ENCODE measurements at places on chromosomes 3 and 15.

DNA sequence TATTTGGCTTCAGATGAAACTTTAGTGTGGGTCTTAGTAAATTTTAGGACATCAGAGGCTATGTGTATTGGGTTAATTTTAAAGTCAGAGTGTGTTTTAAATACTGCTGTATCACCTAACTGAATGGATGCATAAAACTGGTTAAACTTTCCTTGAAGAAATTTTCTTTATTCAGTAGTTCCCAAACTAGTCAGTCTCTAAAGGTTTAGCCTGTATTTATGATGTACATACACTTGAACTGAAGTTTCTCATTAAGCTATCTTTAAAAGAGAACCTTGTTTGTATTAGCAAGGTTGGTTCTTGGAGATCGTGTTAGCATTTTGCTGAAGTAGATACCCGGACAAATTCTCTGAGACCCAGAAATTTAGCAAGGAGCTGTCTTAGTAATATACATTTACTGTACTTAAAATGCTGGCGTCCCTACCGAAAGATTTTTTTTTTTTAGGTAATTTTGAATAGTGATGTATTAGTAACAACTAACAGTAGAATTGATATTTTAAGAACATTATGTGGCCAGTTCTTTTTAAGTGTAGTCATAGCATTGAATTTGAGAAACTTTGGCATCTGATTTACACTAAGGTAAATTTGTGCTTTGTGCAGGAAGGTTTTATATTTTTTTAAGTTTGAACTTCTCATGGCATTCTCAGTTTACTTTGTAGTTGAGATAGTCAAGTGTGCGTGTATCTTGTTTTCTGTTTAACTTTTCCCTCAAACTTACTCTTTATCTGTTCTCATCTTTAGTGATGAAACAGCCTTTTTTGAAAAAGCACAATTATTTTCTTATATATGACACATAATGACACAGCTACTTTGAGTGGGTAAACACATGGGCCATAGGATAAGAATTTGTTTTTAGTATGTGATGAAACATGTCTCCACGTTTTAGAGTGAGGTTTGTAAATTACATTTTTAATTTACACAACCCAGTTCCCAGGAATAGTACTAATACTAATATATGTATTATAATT, 2.9 kb downstream of the DIPK2A start:
- DNase-seq = no peak

DNA sequence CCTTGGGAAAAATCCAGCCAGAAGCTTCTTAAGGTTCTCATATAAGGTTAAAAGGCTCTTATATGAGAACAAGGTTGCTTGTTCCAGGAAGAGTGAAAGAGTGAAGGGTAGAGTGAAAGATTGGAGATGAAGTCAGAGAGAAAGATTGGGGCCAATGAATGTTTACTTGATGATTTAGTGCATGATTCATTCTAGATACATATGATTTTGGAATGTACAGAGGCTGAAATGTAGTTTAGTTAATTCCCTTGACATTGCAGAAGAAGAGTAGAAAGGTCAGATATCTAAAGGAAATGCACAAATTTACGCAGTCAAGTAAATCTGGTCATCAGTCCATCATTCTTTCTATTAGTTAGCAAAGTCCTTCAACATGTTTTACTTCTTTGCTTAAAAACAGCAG, 619.8 kb upstream of the ZNF717 start:
- no peak for DNase-seq

DNA sequence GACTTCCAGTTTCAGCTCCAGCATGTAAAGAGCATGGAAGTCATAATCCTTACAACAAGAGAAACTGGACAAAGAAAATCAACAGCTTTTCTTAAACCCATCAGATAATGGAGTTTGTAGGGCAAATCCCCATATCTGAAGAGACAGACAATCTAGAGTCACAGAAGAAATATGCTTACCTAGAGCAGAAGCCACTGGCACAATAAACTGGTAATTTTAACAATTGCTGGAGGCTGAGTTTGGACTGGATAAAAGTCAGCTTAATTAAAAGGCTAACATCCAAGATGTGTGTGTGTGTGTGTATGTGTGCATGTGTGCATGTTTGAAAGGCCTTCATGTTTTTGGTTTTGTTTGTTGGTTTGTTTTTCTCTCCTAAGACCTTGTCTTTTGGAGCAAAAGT, 50.6 kb downstream of the TM4SF18 start:
- no peak for DNase-seq

GRCh38 chr15:52379395-52380106, 83.9 kb upstream of the MYO5C start:
- no peak for DNase-seq

GRCh38 chr15:65183865-65184159, 1.3 kb downstream of the CLPX start:
- no peak for DNase-seq

DNA sequence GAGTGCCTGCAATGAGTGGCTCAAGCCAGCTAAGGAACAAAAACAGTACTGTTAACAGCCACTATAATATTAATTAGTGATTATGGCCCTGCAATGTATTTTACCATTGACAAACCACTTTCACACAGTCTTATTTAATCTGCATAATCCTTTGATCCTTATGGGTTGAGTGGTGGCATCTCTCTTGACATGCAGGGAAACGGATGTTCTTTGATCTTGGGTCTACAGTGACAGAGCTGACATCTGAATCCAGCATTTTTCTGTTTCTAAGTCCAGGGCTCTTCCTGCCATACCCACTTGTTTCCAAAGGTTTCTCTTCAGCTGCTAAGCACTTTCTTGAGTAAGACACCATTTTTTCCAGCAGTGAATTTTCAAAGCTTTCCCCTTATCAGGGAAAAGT, 277.7 kb upstream of the ROPN1 start:
- DNase-seq = no peak

DNA sequence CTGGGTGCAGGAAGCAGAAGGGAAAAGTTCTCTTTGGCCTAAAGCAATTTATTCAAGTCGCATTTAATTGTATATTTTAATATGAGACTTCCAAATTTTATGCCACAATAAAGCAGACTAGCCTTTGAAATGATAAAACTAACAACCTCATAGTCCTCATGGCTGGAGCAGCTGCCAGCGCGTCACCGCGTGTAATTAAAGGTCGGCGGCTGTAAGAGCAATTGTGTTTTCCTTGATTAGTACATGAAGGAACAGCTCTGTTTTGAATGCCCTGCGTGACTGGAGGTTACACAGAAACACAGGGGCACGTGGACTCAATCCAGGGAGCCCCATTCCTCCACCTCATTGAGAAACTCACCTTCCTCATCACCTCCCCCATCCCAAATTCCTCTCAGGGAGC, 10.1 kb upstream of the LRRC15 start:
- DNase-seq = no peak

DNA sequence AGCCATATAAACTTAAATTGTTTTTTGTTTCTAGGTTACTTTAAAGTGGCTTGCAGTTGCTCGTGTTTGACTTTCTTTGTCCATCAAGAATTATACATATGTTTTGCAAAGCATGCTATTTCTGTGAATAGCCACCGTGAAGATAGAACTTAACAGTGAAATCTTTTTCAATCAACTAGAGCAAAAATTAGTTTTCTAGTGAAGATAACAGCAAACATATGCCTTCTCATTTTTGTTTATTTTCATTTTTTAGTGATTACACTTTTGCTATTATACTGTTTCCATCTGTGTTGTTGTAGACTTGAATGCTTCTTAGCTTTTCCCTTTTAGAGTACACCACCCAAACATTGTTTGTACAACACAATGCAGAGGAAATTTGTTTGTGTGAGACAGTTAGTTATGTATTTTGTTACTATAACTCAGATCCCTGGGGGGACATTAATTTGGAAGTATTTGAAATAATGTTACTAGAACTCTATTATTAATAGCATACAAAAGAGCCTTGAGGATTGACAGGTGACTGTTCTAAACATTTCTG, 62.8 kb downstream of the CRYBG3 start:
- no peak for DNase-seq

GRCh38 chr3:136838641-136839555, 20.0 kb downstream of the SLC35G2 start:
- DNase-seq = peak; percentile 80

DNA sequence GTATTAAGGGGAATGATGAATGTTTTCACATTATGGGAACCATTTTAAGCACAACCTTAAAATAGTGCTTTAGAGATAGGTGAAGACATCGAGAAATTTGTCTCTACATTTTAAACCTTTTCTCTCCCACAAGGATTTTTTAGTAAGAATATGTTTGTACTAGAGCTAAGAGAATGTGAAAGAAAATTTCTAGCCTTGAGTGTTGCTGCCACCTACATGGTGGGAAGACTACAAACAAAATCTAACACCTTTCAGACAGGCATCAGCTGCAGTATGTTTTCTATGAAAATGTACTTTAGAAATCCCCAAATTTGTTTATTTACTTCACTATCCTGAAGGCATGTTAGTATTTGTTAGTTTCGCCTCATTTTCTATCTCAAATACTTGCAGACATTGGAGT, 247.4 kb downstream of the WDR72 start:
- no peak for DNase-seq

DNA sequence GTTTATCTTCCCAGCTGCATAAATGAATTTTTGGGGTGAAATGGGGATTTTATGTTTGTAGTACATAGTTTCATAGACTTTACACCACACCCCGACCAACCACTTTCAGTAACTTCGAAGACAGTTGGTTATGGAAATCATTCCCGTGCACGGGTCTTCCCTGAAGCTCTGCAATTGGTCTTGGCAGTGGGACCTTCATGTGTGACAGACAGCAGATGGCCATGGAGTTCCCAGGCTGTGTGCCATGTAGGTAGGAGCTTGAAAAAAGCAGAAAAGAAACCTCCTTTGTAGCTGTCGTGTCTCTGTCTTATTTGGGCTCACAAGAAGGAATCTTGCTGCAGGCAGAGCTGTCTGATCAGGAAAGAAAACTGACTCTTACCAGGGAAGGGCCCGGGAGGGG, 25.9 kb downstream of the EXOG start:
- DNase-seq = no peak

- no peak for DNase-seq
Measured at GRCh38 chr15:39878406-39878785, 41.7 kb downstream of the GPR176 start.

DNA sequence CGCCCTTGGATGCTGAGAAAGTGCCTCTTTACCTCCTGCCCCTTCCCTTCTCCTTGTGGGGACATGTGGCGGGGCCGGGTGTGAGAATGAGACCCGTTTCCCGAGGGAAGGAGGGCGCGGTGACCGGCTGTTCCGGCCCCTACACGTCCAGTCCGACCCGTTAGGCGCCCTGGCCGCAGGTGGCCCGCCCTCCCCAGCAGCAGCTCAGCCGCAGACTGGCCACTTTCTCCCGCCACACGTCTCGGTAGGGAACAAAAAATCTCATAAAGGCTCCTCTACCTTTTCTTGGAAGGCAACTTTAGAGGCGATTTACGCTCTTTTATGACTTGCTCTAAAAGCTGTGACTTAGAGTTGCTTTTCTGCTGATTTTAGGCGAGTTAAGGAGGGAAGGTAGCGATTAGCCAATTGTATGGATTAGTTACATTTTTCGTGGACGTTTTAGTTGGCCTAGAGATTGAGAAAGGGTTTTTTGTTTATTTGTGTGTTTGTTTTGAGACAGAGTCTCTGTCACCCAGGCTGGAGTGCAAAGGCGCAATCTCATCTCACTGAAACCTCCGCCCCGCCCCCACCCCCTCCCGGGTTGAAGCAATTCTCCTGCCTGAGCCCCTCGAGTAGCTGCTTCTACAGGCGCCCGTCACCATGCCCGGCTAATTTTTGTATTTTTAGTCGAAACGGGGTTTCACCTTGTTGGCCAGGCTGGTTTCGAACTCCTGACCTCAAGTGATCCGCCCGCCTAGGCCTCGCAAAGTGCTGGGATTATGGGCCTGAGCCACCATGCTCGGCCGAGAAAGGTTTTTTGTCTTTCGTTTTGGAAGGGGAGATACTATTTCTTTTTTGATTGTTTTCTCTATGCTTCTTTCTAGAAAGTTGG, 8.3 kb upstream of the PGPEP1L start:
- no peak for DNase-seq

DNA sequence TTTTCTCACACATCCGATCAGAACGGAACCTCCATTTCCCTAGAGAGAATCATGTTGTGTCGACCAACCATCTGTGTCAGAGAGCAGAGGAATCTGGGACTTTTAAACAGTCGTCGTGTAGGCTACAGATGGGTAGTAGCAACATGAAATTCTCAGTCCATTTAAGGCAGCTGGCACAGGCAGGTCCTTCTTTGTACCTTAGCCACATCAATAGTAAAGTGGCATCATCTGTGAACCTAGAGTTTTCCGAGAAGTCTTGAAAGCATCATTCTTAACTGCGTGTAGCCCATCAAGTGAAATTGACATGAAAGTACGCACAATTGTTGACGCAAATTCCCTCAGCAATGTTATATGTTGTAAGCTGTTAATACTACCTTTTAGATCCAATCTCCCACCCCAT, 114.5 kb upstream of the GRM7 start:
- DNase-seq = no peak

DNA sequence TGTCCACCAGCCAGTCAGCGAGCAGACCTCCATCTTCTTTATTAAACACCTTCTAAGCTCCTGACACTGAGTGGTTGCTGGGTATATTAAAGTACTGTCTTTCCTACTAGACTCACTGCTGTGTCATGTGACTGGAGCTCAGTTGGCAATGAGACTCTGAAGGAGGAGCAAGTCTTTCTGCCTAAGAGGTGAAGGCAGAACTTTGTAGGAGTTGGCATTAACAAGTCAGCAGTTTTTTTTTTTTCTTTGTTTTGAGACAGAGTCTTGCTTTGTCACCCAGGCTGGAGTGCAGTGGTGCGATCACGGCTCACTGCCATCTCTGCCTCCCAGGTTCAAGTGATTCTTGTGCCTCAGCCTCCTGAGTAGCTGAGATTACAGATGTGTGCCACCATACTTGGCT, 62.2 kb downstream of the ABHD5 start:
- no peak for DNase-seq

DNA sequence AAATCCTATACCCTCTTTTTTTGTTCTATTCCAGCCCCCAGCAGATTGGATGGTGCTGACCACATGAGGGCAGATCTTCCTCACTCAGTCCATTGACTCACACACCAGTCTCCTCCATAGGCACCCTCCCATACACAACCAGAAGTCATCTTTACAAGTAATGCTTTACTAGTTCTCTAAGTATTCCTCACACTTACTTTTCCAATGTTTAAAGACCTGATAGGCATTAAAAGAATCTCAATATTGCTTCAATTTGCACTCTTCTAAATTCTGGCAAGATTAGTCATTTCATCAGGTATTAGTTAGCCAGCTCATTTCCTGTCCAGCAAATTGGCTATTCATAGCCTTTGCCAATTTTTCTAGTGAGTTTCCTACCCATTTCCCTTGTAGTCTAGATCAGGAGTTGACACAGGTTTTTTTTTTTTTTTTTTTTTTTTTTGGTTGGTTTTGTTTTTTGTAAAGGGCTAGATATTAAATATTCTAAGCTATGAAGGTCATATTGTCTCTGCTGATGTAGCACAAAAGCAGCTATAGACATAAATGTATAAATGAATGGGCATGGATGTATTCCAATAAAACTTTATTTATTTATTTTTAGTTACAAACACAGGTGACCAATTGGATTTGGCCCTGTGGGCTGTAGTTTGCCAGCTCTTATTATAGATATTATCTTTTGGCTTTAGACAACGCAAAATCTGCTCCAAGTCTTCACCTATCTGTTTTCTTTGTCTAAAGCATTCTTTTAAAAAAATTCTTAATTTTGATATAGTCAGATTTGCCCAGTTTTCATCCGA, 76.1 kb downstream of the ABHD5 start:
- no peak for DNase-seq

GRCh38 chr3:126378341-126378751, 16.4 kb upstream of the CFAP100 start:
- no peak for DNase-seq

- DNase-seq = no peak
Measured at GRCh38 chr3:41652931-41653330, 309.0 kb downstream of the ULK4 start.
